ENCODE measurements at places on chromosomes 3 and 15. TPM values are rescaled to one million over a fixed set of nuclear protein-coding genes. Genes with fewer than 3 reads are reported as not detected.

Gene GOLGA6L10
- polyA plus RNA-seq = 8.1 TPM

Gene LIPH
- 0.15 TPM for polyA plus RNA-seq

Gene KNG1
- 0.45 TPM for polyA plus RNA-seq

Gene NR1I2
- polyA plus RNA-seq = 0.33 TPM

Gene CKMT1B
- polyA plus RNA-seq = 120 TPM

Gene MME
- polyA plus RNA-seq = 6.9 TPM

Gene SPINK8
- polyA plus RNA-seq = 1.5 TPM

Gene RLBP1
- polyA plus RNA-seq = 4.5 TPM

Gene STOML1
- 57.9 TPM for polyA plus RNA-seq

GRCh38 chr15:99143655-99144610 lies 39.1 kb downstream of the SYNM start:
- no peaks in the 10 kb centered on the region for H3K27me3 ChIP-seq
- peak overlapping the region; percentile 48 for H3K27ac ChIP-seq
- peaks cover under 1% of the 10 kb centered on the region for H3K36me3 ChIP-seq
- DNase-seq = no peak

GRCh38 chr3:99669879-99670555 lies 31.6 kb downstream of the COL8A1 start:
- H3K27me3 ChIP-seq = no peaks in the 10 kb centered on the region
- no peaks in the 10 kb centered on the region for H3K36me3 ChIP-seq
- no peak overlapping the region for H3K4me3 ChIP-seq

- peaks cover 19% of the 10 kb centered on the region for H3K4me1 ChIP-seq
- no peak for DNase-seq
- no peaks in the 10 kb centered on the region for H3K27me3 ChIP-seq
- H3K36me3 ChIP-seq = no peaks in the 10 kb centered on the region
- peak overlapping the region; percentile 81 for H3K4me3 ChIP-seq
- peak overlapping the region; percentile 87 for H3K27ac ChIP-seq
Observed at GRCh38 chr3:120451272-120451761, 525 bp upstream of the FSTL1 start.

DNA sequence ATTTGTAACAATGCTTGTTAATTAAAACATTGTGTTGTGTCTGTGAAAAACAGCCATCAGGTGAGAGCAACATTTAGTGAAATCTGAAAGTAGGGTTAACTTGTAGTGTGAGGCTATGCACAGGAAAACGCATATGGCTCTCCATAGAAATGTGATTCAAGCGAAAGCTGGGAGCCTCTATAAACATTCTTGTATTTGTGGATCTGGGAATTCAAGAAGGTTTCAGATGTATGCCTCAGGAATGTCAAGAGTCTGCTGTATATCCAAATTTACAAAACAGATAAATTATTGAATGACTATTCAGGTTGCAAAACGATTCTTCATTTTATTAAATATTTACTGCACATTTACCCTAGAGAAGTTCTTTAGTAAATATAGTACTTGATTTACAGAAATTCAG lies 166.0 kb downstream of the THSD4 start:
- H3K4me3 ChIP-seq = no peak overlapping the region
- DNase-seq = no peak
- H3K4me1 ChIP-seq = no peaks in the 10 kb centered on the region
- H3K27ac ChIP-seq = no peak overlapping the region
- H3K27me3 ChIP-seq = no peaks in the 10 kb centered on the region

DNA sequence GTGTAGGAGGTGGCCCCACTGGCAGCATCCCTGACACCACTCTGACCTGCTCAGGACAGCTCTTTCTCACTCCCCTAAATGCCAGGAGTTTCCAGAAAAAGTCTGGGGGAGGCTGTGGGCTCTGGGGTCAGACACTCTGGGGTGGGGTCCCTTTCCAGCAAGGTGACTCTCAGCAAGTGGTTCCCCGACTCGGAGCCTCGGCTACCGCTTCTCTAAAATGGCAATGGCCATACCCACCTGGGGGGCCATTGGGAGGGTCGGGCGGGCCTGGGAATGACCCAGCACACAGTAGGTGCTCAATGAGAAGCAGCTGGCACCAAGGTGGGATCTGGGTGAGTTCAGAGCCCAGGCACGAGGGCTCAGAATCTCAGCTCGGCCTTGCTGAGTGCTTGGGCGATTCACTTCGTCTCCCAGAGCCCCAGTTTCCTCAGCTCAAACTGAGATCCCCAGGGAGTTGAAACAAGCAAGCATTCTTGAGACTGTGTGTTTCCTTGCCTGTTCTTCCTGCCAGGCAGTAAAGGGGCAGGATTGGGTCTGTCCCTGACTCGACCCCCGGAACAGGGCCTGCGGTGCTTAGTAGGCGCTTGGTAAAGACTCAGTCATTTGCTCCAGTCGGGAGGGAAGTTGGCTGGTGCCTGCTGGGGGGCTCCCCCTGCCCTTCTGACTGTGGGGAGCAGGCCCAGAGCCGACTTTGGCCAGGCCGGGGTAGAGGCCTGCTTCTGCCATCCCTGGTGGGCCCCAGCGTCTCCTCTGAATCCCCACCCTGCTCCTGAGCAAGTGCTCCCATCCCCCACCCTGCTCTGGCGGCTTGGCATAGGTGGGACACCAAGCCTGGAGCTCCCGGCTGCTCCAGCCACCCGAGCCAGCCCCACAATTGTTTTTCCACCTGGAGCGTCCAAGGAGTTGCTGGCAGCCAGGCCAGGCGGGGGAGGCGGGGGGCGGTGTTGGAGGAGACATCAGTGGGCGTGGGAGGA lies 32.9 kb upstream of the FBLN2 start:
- H3K36me3 ChIP-seq = peaks cover 2% of the 10 kb centered on the region
- DNase-seq = no peak
- H3K4me3 ChIP-seq = no peak overlapping the region
- H3K27ac ChIP-seq = no peak overlapping the region

DNA sequence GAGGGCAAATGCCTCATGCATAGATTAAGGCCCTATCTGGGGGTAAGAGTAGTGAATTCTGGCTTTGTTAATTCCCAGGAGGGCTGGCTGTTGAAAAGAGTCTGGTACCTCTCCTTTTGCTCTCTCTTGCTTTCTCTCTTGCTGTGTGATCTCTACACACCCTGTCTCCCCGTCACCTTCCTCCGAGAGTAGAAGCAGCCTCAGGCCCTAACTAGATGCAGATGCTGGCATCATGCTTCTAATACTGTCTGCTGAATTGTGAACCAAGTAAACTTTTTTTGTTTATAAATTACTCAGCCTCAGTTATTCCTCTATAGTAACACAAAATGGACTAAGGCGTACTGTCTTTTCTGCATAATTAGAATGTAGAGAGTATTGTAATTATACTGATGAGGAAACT lies 908.1 kb downstream of the DIPK2A start:
- H3K4me3 ChIP-seq = no peak overlapping the region
- no peaks in the 10 kb centered on the region for H3K27me3 ChIP-seq
- no peaks in the 10 kb centered on the region for H3K36me3 ChIP-seq

- no peaks in the 10 kb centered on the region for H3K27me3 ChIP-seq
- DNase-seq = no peak
- H3K4me1 ChIP-seq = no peaks in the 10 kb centered on the region
- no peaks in the 10 kb centered on the region for H3K36me3 ChIP-seq
- peak overlapping the region; percentile 50 for H3K27ac ChIP-seq
Observed at GRCh38 chr15:95440712-95441111, 889.8 kb upstream of the NR2F2 start.

- no peak overlapping the region for H3K27ac ChIP-seq
- no peak overlapping the region for H3K4me3 ChIP-seq
- H3K4me1 ChIP-seq = no peaks in the 10 kb centered on the region
- no peaks in the 10 kb centered on the region for H3K27me3 ChIP-seq
- H3K36me3 ChIP-seq = no peaks in the 10 kb centered on the region
- no peak for DNase-seq
Observed at GRCh38 chr15:49990835-49991545, 128.0 kb downstream of the ATP8B4 start.

GRCh38 chr15:83685916-83686332 lies 32.0 kb downstream of the ADAMTSL3 start:
- no peaks in the 10 kb centered on the region for H3K36me3 ChIP-seq
- no peak for DNase-seq
- H3K4me3 ChIP-seq = no peak overlapping the region
- H3K27me3 ChIP-seq = no peaks in the 10 kb centered on the region
- no peaks in the 10 kb centered on the region for H3K4me1 ChIP-seq
- H3K27ac ChIP-seq = no peak overlapping the region

- no peaks in the 10 kb centered on the region for H3K36me3 ChIP-seq
- H3K27ac ChIP-seq = peak overlapping the region; percentile 53
- no peaks in the 10 kb centered on the region for H3K27me3 ChIP-seq
- H3K4me3 ChIP-seq = peak overlapping the region; percentile 56
Observed at GRCh38 chr3:68007621-68008226, 353.3 kb upstream of the SUCLG2 start.

- peaks cover 16% of the 10 kb centered on the region for H3K27me3 ChIP-seq
- no peak overlapping the region for H3K4me3 ChIP-seq
- H3K27ac ChIP-seq = no peak overlapping the region
- no peak for DNase-seq
Observed at GRCh38 chr3:127339928-127340861, 52.3 kb upstream of the PRR20G start.

All from spinal cord (tissue), 10 donors.